ENCODE measurements at places on chromosomes 13 and 19.

DNA sequence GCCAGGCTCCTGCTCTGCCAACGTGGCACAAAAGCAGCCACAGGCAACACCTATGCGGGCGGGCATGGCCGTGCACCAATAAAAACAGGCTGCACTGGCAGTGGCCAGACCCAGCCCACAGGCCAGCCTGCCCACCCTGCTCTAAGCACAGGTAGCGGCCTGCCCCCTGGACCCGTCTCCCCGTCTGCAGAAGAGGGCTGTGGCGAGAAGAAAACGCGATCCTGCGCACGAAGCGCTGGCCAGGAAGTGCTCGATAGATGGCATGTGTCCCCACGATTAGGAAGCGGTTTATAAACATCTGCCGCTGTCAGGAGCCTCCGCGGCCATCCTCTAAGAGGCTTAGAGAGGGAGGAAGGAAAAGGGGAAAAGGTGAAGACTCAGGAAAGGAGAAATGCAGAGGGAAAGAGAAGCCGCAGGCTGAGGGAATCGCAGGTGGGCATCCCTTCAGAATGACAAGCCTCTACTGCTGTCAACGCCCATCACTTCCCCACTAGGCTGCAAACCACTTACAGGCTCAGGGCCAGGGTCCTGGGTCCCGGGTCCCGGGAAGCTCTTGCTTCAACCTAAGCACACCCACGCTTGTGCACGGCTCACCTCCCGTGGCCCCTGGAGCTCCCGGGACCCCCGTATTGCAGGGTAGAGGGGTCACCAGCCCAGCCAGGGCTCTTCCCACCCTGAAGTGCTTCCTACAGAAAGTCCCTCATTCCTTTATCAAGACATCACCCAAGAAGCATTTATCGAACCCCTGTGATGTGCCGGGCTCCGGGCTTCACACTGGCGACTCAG, 10.5 kb downstream of the MLLT1 start:
- no peak for DNase-seq

DNA sequence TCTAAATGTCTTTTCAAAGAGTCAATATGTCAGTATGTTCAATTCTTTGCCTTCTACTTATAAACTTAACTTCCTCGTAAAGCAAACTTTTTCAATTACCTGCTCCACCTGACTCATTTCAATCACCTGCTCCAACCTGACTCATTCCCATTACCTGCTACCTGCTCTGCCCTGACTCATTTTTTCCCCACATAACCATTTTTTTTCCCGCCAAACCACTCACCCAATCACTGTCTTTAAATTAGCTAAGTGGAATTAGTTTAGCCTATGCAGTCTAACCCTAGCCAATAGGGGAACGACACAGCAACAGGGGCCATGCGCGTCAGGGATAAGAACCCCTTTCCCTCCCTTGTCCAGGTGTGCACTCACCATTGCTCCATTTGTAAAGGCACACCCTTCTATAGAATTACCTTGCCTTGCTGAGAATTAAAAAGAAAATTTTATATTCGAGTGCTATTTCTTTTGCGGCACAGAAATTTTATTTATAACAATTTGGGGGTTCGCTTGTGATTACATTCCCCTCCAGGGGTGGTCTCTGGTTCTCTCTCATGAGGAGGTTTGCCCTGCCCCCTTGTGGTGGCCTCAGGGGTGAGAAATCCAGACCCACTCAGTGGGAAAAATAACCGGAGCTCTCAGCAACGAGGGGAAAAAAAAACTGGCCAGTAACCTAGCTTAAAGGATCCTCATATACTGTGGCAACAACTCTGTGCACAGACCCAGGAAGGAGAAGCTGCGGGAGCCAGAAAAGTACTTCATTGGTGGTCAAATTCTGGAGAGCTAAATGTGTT, 193.1 kb downstream of the ZNF486 start:
- no peak for DNase-seq

DNA sequence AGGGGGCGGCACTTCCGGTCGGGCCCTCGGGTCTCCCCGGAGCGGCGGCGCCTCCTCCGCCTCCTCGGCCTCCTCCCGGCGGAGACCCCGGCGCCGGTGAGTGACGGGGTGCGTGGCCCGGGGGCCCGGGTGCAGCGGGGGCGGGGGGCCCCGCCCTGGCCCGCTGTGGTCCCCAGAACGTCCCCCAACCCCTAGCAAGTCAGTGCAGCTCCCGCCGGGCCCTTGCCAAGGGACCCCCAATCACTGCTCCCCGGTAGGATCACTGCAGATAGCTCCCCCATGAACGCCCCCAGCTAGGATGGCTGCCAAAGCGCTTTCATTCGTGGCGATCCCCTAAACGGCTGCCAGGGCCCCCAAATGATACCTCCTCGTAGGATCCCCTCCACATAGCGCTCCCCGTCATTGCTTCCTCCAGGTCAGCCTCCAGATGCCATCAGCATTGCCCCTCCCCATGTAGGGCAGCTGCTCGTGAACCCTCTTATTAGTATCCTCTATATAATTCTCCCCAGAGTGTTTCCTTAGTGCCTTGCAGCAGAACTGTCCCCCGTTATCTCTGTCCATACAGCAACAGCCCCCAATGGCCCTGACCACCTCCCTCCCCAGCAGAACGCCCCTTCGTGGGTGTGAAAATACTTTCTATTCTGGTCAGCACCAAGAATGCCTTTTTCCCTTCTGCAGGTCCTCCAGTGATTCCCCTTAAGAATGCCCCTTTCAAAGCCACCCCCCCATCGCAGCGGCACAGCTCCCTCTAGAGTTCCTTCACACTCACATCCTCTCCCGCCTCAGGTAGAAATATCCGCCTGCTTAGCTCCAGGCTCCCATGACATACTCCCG, at the start of gene ZNF865:
Gene ZNF865 (plus strand): TSS at position 11 of the 834 bp plus-strand sequence. CDS start 7,972 bp downstream, outside the sequence.
- peak; percentile 57 for DNase-seq

GRCh38 chr19:16326401-16327168, 2.0 kb downstream of the KLF2 start:
- no peak for DNase-seq

DNA sequence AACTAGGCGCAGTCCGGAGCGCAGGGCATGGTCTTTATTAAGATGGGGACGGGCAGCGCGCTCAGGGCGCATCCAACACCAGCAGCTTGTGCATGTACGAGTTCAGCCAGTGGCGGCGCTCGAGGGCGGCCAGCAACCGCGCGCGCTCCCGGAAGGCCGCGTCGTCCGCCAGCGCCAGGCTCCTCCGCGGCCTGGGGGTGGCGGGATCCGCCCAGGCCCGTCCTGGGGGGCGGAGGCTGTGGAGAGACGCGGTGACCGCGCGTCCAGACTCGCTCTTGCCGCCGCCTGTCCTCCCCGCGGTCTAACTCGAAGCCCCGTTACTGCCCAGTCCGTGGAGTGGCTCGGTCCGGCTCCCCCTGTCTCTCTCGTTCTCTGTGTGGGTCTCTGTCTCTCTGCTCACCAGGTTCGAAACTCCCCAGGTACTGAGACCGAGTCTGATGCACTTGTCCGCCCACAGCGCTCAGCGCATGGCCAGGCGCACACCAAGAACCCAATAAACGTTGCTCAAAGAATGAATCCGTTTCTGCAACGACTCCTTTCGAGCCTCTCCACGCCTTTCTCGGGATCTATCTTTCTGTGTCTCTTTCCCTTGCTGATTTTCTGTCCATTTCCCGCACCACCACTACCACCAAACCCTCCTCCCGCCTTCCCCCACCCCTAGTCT, 702 bp downstream of the PTH2 start:
- DNase-seq, result peak; percentile 55

- DNase-seq, result no peak
Observed at GRCh38 chr13:78376033-78376432, 227.3 kb downstream of the POU4F1 start.

GRCh38 chr19:4861147-4861546, 6.3 kb downstream of the PLIN3 start:
- DNase-seq, result no peak

DNA sequence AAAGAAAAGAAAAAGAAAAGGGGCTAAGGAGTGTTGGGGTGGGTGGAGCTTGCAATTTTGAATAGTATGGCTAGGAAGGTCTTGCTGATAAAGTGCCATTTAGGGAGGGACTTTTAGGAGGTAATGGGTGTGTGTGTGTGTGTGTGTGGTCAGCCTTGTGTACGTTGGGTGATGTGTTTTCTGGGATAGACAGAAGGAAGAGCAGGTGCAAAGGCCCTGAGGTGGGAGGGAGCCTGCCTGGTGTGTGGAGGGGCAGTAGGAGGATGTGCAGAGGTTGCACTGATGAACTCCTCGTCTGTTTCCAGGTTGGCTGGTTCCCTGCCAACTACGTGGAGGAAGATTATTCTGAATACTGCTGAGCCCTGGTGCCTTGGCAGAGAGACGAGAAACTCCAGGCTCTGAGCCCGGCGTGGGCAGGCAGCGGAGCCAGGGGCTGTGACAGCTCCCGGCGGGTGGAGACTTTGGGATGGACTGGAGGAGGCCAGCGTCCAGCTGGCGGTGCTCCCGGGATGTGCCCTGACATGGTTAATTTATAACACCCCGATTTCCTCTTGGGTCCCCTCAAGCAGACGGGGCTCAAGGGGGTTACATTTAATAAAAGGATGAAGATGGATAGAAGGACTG, 30.5 kb upstream of the ADGRE1 start:
- DNase-seq, result no peak

- DNase-seq, result peak; percentile 10
Observed at GRCh38 chr13:53200498-53201453, 172.2 kb downstream of the OLFM4 start.

DNA sequence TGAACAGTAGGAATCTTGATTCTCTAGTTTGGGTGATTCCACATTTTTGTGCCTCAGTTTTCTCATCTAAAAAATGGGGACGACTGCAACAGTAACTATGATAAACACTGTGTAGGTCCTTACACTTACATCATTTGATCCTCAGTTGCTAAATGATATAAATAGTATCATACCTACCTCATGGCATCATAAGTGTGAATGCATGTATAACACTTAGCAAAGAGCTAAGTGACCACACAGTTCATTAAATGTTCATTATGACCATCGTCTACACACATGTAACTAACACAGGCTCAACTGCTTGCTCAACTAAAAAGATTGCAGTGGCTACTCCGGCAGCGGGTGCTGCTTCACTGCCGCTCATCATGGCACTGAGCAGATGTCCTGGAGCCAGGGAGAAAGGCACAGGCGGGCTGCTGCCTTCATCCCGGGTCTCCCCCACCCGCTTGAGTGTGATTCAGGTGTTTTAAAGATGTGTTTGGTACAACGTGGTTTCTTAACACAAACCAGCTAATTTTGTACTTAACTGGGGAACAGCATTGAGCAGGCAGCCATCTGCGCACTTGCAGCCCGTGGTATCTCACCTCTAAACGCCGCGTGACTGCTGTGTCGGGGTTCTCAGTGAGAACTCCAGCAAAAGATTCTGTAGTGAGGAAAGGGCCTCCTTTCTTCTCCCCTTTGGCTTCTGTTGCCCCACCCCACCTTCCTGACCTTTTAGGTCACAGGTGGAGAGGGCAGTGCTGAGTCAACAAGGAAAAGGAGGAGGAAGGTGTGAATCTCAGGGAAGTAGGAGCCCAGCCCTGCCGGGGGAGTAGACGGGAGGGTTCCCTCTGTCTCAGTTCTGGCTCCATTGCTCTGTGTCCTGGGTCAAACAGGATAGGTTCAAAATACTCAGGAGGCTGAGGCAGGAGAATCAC, 11.7 kb upstream of the ACTN4 start:
- no peak for DNase-seq

DNA sequence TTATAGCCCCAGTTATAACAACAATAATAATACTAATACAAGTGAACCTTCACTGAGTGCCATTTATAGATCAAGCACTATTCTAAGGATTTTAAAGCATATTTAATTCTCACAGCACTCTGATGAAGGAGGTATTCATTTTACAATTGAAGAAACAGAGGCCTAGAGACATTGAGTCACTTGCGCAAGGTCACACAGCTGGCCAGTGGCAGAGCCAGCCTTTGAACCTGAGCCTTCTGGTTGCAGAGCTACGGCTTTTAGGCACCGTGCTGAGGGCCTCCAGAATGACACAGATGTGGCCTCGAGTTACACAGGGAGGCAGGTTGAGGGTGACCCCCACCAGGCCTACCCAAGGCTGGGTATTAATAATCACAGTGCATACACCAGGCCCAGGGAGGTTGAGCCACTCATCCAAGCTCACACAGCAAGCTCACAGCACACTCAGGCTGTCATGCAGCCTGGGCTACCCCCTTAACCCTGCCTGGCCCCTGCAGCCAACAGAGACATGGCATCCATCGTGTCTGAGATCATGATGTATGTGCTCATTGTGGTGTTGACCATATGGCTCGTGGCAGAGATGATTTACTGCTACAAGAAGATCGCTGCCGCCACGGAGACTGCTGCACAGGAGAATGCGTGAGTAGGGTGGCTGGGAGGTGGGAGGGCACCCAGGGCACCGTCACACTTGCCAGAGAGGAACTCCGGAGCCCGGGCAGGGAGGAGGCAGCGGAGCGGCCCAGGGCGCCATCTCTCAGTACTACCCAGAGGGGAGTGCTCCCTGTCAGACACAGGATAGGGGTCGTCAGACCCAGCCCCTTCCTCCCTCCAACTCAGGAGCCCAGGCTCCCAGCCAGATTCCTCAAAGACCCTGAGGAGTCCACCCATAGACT, 2.7 kb upstream of the HPN start:
- DNase-seq, result no peak

DNA sequence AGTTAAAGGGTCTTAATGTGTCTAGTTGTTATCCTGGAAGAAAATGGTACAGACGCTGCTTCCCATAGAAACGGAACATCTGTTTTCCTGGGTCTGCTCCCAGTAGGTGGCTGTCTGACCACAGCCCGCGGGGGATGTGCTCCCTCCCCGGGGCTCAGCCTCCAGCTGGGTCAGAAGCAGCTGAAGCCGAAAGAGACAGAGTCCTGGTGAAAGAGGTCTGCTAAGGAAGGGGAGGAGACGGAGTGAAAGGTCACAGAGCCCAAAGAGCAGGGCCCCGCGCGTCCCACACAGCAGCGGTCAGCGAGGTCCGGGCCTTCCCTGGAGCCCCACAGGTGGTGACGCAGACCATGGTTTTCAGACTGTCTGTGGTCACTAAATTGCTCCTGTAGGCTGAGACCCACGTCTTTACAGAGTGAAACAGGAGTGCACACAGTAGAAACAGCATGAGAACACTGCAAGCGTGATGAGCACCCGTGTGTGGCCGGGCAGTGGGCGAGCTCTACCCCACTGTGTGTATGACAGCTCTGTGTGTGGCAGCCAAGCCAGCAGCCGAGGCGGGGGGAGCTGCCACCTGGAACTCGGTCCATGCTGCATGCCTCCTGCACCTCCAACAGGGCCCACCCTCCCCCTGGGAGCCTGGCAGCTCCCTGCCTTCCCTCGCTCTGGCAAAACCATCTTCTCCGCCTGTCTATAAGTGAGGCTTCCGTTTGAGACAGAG, 52.0 kb upstream of the C13orf46 start:
- DNase-seq, result no peak

GRCh38 chr19:42762789-42763188, 2.7 kb downstream of the PSG8 start:
- DNase-seq, result no peak
